ENCODE measurements at places on chromosomes 3 and 15.

- no peak for DNase-seq
These were observed 29.4 kb upstream of the ALDH1L1 start for GRCh38 chr3:126209741-126210140.

GRCh38 chr3:122992133-122992532 lies 35.4 kb downstream of the SEMA5B start:
- DNase-seq: no peak

DNA sequence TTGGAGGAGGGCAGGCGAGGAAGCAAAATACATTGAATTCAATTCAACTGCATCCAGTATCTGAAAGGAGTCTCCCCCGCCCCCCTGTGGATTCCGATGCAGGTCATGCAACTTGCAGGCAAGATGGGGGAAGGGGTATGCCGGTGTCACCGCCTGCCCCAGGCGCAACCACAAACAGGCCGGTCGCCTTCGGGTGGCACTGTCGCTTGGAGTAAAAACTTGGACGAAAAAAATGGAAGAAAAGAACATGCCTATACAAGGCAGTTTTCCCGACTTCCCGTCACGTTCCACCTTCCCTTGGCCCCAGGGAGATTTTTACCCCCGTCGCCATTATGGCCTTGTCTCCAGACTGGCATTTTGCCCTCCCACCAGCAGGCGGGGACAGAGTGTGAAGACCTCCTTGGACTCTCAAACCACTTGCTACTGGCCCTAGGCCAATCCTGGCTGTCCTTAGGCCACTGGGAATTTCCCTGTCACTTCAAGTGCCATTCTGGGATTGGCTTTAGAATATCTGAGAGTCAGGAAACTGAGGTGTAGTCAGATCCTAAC lies 1.6 kb upstream of the NTRK3 start:
- no peak for DNase-seq

GRCh38 chr3:170909129-170909903 lies 879 bp upstream of the EIF5A2 start:
- no peak for DNase-seq

- DNase-seq: no peak
These were observed 27.4 kb downstream of the IDH2 start for GRCh38 chr15:90074916-90075315.

DNA sequence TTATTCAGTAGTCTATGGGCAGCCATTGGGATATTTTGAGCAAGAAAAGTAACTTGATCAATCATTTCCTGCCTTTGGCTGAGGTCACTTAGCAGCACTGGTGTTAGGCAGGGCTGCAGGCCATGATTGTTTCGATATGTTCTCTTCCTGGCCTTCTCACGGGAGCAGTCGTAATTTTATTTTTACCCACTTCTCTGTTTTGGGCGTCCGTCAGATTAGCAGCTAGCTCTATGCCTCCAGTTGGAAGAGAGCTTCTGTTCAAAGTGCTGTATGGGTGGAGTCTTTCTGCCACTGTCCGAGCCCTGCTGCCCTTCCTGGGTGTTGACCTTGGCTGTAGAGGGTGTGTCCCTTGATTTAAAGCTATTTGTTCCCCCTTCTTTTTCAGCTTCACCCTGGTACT lies 123.4 kb upstream of the ROPN1 start:
- no peak for DNase-seq

DNA sequence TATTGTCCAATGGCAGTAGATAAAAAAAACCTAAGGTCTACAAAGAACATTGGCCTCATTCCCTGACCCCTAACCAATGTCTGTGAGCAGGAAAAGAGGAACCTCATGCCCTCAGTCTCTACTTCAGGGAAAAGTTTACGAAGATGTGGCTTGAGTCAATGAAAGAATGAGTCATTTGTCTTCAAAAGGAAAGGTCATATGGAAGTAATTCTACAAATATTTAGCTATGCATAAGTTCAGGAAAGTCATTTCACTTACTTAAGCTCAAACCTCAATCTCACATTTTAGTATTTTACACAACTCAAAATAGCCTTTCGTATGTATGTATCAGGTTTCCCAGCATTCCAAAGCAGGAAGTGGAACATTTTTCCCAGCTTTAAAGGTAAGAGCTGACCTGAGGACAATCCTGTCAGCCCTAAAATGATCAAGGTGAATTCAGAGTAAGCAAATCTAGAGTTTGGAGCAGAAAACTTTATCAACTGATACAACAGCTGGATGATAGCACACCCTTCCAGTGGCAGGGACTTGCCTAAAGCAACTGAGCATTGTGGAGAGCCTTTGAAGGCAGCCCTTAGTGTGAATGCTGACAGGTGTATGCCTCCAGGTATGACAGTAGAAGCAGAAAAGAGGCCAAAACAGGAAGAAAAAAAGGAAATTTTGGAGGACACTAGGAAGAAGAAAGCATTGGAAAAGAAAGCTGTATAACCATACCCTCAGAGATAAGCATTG lies 53.9 kb upstream of the ACKR4 start:
- DNase-seq: no peak

GRCh38 chr3:69740103-69741021 lies 1.1 kb downstream of the MITF start:
- DNase-seq: no peak

GRCh38 chr3:190056742-190057141 lies 64.0 kb downstream of the P3H2 start:
- DNase-seq: no peak

- no peak for DNase-seq
These were observed 54.0 kb downstream of the POLQ start for GRCh38 chr3:121491683-121492320.

DNA sequence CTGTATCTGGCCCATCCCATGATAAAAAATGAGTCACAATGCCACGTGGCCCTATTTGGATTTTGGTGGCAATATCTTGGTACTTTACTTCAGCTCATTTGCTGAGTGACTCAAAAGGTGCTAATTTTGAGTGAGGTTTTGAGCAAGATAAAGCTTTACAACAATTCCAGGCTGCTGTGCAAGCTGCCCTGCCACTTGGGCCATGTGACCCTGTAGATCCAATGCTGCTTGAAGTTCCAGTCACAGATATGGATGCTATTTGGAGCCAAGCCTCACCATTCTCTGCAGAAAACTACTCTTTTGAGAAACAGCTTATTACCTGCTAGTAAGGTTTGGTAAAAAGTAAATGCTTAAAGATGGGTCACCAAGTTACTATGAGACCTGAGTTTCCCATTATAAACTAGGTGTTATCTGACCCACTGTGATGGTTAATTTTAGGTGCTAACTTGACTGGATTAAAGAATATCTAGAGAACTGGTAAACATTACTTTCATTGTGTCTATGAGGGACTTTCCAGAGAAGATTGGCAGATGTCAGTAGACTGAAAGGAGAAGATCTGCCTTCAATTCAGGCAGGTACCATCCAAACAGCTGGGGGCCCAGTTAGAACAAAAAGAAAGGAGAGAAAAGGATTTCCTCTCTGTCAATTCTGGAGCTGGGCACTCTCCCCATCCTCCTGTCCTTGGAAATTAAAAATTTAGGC lies 1083.9 kb downstream of the DIPK2A start:
- no peak for DNase-seq

- DNase-seq: no peak
These were observed 206.7 kb upstream of the TBC1D5 start for GRCh38 chr3:17949101-17949500.

DNA sequence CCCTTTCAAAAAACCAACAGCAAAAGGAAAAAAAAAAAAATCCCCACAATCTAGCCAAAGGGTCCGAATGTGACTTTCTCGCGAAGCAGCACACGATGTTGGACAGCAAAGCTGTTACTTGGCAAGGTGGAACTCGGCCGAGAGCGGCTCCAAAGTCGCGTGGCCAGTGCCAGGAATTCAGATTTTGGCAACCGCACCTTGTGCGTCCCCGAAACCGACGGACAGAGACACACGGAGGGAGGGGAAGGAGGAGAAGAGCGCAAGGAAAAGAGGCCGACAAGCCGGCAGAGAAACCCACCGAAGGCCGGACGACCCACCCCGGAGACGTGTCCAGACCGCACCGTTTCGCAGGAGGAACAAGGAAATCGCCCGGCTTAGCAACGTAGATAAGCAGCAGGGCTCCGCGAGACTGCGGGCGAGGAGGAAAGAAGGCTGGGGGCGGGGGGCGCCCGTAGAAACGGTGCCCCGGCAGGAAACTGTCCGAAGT lies 517.3 kb downstream of the MECOM start:
- DNase-seq: no peak

DNA sequence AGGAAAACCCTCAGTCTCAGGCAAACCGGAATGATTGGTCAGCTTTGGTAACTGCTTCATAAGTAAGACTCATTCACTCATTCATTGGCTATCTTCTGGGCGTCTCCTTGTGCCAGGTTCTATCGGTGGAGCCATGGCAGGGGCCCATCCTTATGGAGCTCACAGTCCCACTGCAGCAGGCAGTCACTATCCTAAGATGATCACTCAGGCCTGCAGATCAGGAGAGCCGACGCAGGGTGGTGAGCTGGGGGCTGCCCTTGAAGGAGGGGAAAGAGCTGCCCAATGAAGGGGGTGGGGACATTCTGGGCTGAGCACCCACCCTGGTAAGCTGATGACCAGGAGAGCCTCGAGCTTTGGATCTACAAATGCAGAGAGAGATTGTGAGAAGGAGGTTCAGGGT lies 20.5 kb upstream of the FGD5 start:
- DNase-seq: no peak
